ENCODE measurements at places on chromosomes 6 and 20.

DNA sequence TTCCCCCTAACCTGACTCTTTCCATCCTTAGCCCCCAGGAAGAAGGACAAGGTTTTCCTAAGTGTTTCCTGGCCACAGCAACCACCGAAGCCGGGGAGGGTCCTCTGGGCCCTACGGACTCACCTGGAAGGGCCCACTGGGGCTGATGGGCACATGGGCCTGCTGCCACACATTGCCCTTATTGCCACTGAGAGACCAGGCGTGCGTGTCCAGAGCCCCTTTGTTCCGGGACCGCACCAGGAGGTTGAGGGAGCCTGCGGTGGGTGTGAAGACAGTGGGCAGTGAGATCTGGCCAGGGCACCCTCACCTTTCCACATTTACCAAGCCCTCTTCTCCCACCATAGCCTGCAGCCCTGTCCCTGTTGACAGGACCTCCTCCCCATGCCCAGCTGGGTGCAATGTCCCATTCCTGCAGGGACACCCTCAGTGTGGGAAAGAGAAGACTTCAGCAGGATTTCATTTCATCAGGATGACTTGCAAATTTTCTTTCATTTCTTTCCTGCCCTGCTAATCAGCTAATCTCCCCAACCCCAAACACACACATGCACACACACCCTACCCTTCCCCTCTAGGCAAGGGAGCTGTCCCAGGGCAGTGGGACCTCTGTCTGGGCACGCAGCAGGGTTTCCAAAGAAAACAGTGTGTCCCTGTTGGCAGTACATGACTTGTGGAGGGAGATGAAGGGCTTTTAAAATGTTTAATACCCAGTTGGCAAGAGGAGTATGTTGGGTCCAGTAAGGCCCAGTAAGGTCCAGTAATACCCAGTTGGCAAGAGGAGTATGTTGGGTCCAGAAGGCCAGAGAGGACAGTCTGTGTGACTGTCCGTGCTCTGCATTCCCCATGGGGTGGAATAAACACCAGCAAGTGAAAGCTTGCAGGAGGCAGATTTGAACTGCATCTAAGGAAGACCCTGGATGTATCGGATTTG, 59.0 kb downstream of the MDGA1 start:
- no peak for DNase-seq

- DNase-seq: peak; percentile 71
These were observed 15.9 kb downstream of the GPR31 start for GRCh38 chr6:167141667-167142432.

- no peak for DNase-seq
These were observed 9.9 kb upstream of the SLC17A3 start for GRCh38 chr6:25883991-25884390.

GRCh38 chr6:42010185-42010891, 40.0 kb upstream of the TAF8 start:
- DNase-seq: peak; percentile 54

GRCh38 chr6:54879188-54879985, 32.8 kb downstream of the FAM83B start:
- no peak for DNase-seq

DNA sequence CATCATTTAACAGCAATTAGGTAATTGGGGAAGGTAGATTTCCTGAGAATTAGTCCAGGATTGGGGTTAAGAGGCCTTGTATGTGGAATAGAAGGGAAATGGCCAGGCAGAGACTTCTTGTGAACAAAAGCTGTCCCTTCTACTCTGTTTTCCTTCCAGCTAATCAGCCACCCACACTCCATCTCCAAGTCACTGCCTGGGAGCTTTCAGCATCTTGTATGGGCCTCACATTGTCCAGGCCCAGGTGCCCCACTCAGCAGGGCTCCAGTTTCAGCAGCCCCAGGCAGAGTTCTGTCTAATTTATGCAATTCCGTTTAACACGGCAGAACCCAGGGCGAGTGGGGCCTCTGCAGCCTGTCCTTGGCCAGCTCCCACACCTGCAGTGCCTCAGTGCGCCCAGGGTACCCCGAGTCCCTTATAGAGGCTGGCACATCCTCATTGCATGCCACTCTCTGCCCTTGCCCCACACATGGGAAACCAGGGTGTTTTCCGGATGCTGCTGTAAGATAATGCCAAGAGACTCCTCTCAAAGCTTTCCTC, 113.0 kb downstream of the EDN3 start:
- DNase-seq: no peak

DNA sequence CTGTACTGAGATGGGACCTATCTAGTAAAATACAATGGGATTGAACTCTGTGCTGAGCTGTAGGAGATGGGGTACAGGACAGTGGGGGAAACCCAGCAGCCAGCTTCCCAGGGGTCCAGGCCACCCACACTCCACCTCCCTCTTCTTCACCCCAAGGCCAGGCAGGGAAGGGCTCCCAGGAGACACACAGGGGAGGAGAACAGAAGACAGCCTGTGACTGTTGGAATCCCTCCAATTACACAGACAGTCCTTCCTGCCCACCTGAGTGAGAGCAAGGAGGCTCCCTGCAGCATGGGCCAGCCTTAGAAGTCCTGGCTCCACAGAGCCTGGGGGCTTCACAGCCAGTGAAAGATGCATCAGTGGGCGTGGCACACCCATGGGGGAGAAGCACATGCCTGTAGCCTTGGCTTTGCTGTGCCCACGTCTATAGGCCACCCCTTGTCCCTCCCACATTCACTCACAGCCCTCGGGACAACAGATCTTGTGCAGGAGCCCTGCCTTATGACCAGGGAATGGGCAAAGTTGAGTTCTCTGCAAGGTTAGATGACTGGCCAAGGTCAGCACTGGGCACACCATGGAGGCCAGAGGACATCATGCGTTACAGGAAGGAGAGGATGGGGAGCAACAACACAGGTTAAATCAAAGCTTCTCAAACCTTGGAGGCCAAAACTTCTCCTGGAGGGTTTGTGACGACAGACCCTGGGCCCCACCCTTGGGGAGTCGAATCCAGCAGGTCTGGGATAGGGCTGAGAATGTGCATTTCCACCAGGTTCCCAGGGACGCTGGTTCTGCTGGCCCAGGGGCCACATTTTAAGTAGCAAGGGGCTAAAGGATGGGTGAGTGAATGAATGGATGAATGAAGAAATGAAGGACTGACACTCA, 12.3 kb upstream of the CST7 start:
- peak; percentile 14 for DNase-seq

- DNase-seq: no peak
These were observed 181.4 kb upstream of the UST start for GRCh38 chr6:148565321-148565926.

DNA sequence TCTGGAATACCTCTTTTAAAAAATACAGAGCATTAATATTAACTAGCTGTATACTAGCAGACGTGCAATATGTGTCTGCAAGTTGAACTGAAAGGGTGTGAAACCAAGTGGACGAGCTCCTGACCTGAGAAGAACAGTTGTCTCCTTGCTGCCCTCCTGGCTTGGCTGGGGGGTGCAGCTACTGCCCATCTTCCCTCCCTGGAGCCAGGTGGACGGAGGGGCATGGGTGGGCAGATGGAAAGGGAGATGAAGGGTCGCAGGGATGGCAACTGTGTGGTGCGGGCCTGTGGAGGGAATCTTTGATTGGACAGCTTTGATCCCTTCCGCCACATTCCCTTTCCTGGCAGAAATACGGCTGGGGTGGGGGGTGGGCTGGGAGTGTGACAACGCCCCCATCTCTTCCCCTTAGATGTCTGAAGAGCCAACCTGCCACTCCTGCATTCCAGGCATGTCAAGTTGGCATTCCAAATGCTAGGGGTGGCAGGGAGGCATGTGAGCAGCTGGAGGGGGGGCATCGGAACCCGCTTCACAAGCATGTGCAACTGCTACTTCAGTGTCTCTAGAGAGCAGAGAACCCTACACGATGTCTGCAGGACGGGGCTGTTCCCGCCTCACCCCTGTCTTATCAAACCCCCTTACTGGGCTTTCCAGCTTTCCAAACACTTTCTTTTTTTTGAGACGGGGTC, 37.3 kb downstream of the SRSF3 start:
- DNase-seq: no peak

- peak; percentile 68 for DNase-seq
These were observed 147.4 kb upstream of the OLIG3 start for GRCh38 chr6:137641474-137642077.

DNA sequence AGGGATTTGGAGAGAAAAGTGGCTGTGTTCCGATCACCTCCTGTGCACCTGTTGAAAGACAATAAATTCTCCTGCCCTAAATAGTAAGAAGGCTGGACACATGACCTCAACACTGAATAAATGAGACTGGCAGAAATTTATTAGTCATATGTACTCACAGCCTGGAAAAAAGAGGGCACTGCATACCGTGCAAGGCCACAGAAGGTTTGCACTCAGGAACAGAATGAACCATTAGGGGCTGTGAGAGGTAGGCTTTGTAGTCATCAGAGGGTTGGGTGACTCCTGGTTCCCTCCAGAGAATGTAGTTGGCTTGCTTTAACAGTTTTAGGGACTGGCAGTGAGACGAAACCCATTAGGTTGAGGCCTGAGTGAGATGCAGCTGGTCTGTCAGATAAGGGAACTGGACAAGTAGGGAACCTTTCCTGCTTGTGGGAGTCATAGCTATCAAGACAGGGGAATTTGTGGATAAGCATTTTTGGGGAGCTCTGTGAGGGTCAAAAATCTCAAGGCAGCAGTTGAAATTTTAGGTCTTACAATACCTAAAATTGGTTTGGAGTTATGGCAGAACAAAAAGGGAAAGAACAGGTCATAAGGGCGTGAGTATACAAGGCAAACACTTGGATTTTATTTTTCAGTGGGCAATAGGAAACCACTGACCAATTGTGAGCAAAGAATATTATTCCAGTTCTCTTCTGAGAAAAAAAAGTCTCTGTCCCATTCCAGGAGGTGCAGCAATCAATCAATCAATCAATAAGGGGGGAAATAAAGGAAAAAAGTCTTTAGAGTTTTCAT, 67.9 kb upstream of the BTN3A2 start:
- DNase-seq: no peak

DNA sequence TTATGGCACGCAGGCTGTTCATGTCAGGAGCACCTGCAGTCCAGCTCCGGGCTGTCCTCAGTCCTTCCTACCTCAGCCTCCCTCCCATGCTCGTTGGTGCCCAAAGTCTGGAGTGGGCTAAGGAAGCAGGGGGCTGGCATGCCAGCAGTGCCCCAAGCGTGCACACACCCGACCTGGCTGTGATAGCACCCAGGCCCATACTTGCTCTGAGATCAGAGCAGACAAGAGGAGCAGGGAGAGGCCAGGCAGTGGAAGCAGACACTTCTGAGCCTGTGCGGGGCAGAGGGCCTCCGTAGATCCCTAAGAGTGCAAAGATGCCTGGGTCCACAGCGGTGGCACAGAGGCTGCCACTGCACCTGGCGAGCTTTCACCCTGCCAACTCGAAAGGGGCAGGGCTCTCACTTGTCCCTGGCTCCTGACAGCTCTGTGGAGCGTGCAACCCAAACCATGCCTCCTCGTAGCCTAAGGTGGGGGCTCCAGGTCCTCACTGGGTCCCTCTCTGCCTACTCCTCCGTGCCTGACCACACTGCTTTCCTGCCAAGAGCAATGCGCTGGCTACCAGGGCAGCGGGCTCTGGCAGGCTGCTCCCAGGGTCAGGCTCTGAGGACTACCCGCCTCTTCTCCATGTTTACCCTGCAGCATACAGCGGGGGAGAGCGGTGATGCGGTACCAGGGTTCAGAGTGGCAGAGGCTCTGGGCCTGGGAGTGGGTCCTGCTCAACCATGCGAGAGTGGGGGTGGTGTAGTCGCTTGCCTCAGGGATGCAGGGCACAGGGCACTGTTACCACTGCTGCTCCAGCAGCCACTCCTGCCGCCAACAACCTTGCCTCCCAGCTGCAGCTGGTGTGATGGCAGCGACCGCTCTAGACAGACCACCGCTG, 59.5 kb downstream of the MANEA start:
- no peak for DNase-seq

- no peak for DNase-seq
These were observed 79.8 kb downstream of the KIF13A start for GRCh38 chr6:17907406-17908229.

- no peak for DNase-seq
These were observed 52.3 kb downstream of the MBOAT1 start for GRCh38 chr6:20159781-20160540.

DNA sequence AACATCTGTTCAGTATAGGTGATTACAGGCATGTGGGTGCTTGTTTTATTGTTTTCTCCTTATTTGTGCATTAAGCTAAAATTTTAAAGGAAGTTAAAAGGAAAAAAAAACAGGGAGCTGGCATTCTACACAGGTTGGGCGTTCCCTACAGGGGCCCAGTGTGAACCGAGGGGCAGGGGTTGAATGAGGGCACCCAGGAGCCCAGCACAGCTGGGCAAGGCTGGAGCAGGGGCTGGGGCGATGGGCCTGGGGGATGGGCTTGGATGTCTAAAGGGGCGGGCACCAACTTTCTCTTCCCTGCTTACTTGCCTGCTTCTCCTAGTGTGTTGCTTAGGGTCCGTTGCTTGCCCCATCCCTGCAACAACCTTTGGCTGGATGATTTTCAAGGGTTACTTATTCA, 230.2 kb upstream of the RNF24 start:
- DNase-seq: no peak
